Kidney glomerular epithelial cell (primary cell): ENCODE measurements at places on chromosomes 3 and 15.

- DNase-seq, result no peak
These were observed 23.0 kb upstream of the RETNLB start for GRCh38 chr3:108780235-108780634.

DNA sequence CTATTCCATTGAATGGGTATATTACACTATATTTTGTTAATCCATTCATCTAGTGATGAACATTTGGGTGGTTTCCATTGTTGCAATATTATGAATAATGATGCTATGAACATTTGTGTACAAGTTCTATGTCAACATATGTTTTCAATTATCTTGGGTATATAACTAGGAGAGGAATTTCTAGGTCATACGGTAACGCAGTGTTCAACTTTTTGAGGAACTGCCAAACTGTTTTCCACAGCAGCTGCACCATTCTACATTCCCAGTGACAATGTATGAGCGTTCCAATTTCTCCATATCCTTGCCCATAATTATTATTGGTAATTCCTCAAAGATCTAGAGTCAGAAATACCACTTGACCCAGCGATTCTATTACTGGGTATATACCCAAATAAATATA is 24.1 kb upstream of the RORA start:
- no peak for DNase-seq

DNA sequence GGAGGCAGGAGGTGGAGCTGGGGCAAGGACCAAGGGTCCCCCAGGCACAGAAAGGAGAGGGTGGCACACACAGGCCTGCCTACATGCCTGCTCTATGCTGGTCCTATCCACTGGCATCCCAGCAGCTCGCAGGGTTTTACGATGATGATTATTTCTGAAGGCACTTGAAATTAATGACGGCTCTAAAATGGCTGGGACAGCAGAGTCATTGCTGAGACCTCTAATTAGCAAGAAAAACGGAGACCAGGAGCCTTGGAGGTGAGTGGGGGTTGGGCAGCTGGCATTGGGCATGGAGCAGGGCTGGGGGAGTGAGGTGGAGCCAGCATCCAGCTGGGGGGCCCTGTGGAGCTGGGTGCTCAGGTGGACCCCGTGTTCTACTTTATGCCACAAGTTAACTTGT is 3.5 kb upstream of the LINGO1 start:
- no peak for DNase-seq

- no peak for DNase-seq
These were observed at the start of gene SUCNR1 for GRCh38 chr3:151873398-151873797. Gene SUCNR1 (plus strand): TSS chr3:151873643. CDS start chr3:151879893, 6,250 bp downstream.

DNA sequence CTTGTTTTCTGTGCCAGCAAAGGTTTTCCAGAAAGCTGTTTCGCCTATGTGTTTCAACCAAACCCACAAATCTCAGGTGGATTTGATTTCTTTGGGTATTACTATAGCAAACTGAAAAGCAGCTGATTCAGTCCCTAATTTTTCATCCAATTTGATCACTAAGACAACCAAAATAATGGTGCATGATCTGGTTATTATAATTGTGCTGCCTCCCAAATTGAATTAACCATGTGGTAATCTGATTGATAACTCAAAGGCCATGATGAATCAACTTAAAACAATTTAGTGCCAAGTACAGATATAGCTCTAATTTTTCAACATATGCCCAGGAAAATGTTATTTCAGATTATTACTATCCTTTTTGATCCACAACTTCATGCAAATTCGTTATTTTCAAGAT is 30.6 kb downstream of the PRTG start:
- DNase-seq, result no peak
